ENCODE measurements at places on chromosomes 1 and 21. TPM values are rescaled to one million over a fixed set of nuclear protein-coding genes. Genes with fewer than 3 reads are reported as not detected.

DNA sequence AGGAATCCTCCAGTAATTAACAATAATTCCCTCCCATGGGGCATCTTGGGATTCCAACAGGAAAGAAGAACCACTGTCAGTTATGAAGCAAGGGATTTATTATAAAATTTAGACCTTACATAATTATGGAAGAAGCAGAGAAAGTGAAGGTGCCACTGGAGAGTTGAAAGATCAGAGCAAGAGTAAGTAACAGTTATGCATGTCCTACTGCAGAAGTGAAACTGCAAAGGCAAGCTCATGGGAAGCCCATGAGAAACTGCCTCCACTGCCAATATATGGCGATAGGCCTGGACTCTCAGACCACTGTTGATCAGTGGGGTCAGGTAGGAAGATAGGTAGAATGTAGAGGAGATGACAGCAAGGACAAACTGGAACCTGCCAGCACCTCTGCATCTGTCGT lies 123.6 kb upstream of the ZNF648 start:
- no peak overlapping the region for H3K27ac ChIP-seq
- DNase-seq = no peak
- H3K4me3 ChIP-seq = no peak overlapping the region
- no peaks in the 10 kb centered on the region for H3K4me1 ChIP-seq
- H3K36me3 ChIP-seq = no peaks in the 10 kb centered on the region
- H3K27me3 ChIP-seq = no peaks in the 10 kb centered on the region

DNA sequence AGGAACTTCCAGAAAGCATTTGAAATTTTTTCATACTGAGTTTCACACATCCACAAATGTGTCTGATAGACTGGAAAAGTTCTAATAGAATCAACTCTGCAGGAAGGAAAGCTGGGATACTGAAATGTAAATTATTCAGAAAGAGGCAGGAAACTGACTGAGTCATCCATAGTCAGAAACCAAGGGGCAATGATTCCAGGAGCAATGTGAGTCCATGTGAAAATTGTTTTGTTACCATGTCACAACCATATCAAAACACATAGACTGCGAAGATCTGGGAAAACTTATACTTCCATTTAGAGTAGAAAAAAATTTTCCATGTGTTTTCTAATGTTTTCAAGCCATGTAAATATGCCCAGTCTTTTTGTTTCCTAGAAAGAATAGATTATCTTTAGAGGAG lies 142.3 kb upstream of the TMPRSS15 start:
- H3K27me3 ChIP-seq = no peaks in the 10 kb centered on the region
- no peaks in the 10 kb centered on the region for H3K36me3 ChIP-seq
- no peak overlapping the region for H3K4me3 ChIP-seq
- DNase-seq = no peak

DNA sequence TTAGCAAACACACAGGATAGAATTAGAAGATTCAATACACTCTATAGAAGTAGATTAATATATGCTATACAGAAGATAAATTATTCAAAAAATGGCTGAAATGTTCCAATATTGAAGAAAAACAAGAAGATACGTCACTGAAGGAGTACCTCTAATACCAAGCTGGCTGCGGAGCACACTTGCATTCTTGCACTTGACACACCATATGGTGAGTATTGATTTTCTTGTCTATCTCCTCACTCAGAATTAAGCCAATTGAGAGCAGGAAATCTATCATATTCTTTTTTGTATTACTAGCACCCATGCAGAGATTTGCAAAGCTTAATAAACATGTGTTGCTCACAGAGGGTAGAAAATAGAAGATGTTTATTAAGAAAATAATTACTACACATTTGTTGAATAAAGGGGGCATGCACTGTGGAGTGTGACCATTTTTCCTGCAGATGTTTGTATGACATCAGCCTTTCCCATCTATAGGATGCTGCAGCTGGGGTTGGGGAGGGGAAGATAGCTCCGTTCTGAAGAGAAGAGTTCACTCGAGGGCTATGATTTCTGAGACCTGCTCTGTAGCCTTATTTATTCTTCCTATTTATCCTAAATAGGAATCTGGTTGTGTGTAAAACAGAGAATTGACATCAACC lies 318.1 kb downstream of the HHIPL2 start:
- no peaks in the 10 kb centered on the region for H3K27me3 ChIP-seq
- no peak overlapping the region for H3K4me3 ChIP-seq
- H3K4me1 ChIP-seq = no peaks in the 10 kb centered on the region
- no peak for DNase-seq

GRCh38 chr1:160739098-160739511 lies at the start of gene SLAMF7:
Gene SLAMF7 (plus strand): TSS chr1:160739247. CDS start chr1:160739302, 55 bp downstream.
- no peaks in the 10 kb centered on the region for H3K4me1 ChIP-seq
- H3K27ac ChIP-seq = no peak within 1 kb of the TSS
- no peak within 1 kb of the TSS for H3K4me3 ChIP-seq
- no peaks in the 10 kb centered on the region for H3K27me3 ChIP-seq

Gene BSDC1
- total RNA-seq = 52.6 TPM

DNA sequence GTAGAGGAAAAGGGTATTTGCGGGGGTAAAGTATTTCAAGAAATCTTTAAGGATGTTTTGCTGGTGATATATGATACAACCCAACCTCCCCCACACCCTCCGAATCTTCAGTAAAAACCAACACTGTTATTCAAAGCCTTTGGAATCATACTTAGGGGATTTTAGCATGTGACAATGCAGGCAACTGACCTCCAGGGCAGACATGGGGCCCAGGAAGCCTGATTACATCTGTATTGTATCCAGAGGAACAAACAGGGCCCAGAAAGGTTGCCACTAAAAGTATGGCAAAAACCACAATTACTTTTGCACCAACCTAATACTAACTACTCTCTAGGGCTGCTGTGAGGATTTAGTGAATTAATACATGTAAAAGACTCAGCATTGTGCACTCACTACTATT lies 43.9 kb upstream of the CNN3 start:
- no peaks in the 10 kb centered on the region for H3K27me3 ChIP-seq
- H3K36me3 ChIP-seq = no peaks in the 10 kb centered on the region
- no peak overlapping the region for H3K27ac ChIP-seq

DNA sequence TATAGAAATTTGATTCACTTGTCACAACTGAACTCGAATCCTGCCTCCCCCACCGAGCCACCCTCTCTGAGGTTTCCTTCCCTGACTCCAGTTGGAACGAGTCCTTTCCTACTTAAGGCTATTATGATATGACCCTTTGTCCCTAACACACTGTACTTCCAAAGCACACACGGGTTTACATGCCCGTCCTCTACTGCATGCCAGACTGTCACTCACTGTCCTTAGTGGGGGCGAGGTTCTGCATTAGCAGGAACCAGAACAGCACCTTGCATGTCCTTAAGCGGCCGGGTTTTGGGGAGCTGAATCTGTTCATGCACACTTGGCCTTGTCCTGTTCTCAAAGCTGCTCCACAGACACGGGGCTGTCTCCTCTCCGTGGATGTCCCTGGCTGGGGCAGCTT lies 164.6 kb upstream of the KCNJ6 start:
- no peak overlapping the region for H3K4me3 ChIP-seq
- H3K27ac ChIP-seq = no peak overlapping the region
- no peaks in the 10 kb centered on the region for H3K4me1 ChIP-seq
- DNase-seq = no peak

- H3K27me3 ChIP-seq = peaks cover 4% of the 10 kb centered on the region
- no peaks in the 10 kb centered on the region for H3K4me1 ChIP-seq
- no peak overlapping the region for H3K4me3 ChIP-seq
- no peak for DNase-seq
Observed at GRCh38 chr1:3680488-3681230, 28.3 kb downstream of the TP73 start.

Gene F13B
- total RNA-seq = not detected
